Activated CD8-positive, alpha-beta memory T cell treated with anti-CD3 and anti-CD28 coated beads, Interleukin-2, amount 50 U/mL, for 4 hours (primary cell): ENCODE measurements at places on chromosomes 5 and 9.

- no peak for DNase-seq
Observed at GRCh38 chr5:171442287-171443042, 23.0 kb downstream of the FGF18 start.

DNA sequence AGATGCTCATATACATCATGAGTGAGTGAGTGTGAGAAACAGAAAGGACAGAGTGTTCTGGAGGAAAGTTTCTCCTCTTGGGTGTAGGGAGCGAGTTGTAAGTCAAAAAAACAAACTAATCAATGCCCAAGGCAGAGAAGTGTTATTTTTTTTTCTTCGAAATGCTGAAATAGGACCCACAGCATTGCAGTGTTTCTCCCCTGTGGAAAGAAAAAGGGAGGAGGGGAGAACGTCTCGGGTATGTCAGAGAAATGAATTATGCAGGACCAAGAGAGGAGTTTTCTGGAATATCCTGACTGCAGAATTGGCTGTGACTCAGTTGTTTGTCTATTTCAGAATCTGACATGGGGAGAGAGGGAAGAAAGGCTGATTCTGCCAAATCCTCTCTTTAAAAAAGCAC lies 337.9 kb upstream of the RFX3 start:
- no peak for DNase-seq

DNA sequence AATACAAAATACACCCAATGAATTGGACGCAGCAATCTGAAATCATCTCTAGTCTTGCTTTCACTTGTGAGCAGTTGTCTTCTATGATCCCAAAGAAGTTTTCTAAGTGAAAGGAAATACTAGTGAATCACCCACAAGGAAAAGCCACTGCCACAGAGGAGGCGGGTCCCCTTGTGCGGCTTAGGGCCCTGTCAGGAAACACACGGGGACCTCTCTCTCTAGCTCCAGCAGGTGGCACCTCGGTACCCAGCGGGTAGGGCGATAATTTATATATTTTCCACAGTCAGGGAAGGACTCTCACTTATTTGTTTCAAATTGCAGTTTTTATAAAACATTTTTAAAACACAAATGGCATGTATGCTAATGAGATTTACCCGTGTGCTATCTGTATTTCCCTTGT lies 417.1 kb downstream of the KDM4C start:
- no peak for DNase-seq

DNA sequence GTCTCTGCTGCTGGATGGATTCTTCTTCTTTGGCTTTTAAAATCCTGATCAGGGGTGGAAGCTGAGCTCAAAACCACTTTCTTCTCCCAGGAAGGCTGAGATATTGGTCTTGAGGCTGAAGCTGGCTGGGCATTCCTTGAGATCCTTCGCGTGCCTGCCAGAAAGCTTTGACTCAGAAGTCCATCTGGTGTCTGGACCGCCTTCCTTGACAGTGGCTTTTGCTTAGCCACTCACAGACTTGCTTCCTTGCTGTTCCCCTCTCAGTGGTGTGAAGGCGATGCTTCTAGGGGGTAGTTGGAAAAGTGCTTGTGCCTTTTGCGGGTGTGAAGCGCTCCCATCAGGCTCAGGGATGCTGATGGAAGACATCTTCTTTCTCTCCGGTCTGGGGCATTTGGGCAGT lies 45.9 kb downstream of the RGS3 start:
- no peak for DNase-seq

DNA sequence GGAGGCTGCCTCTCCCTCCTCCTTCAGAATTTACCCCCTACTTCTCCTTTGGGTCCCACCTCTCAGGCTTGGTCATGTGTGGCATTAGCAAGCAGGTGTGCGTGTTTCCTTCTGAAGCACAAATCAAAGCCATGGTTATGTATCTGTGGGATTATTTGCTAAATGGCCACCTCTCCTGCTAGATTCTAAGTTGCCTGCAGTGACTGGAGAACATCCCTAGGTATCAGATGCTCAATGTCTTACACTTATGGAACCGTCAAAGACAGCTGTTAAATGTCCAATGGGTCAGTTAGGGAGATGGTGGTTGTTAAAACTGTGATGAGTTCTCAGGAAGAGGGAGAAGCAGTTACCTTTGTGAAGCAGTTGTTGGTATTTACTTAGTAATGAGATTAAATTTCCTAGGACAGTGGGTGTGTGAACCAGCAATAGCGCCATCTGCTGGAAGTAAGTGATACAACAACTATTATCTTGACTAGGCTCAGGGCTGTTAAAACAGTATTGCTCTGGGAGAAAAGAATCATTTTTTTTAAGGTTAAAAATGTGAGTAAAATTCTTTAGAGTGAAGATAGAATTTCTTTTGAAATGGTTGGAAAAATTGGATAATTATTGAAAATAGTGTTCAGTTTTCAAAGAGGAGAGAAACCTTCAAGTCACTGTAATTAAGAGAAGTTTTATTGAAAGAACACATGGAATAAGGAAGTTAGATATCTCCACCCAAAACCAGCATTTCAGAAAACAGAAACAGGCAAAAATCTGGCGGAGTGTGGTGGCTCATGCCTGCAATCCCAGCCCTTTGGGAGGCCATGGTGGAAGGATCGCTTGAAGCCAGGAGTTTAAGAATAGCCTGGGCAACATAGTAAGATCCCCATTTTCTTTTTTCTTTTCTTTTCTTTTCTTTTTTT lies 71.3 kb downstream of the TMC1 start:
- peak; percentile 16 for DNase-seq

DNA sequence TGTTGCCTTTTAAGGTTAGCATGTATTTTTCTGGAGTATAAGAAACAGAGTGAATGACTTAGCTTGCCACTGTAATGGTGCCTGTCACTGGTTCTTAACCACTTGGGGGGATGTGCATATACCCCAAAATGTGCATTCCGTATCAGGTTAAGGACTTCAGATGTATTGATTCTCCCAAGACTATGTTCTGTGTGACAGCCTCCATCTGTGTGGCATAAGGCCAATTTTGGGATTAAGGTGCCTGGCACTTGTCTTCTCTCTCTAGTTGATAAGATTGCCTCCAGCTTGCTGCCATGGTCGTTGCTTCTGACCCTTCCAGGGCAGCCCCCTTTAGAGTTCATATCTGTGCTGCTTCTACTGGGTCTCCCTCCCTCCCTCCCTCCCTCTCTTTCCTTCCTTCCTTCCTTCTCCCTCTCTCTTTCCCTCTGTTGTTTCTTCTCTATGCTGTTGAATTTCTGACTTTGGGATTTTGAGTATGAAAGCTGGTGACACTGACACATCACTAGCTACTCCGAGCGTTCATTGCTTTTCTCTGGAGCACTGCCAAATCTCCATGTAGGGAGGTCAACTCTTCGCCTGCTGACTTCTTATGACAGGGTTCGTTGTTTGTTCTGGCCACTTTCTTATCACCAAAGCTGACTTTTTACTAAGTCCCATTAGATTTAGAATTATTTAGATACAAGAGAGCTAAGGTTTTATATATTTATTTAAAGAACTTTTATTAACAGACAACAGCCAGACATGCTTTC lies 31.0 kb downstream of the TNFAIP8 start:
- DNase-seq, result no peak

- DNase-seq, result no peak
Observed at GRCh38 chr5:54932789-54933188, 52.6 kb downstream of the ESM1 start.

GRCh38 chr5:68484307-68485068 lies 268.9 kb downstream of the PIK3R1 start:
- no peak for DNase-seq

- no peak for DNase-seq
Observed at GRCh38 chr5:91074615-91075014, 308.5 kb downstream of the ARRDC3 start.
